ENCODE measurements at places on chromosomes 11 and 22.

GRCh38 chr11:70505761-70506657 is 107.7 kb downstream of the CTTN start:
- DNase-seq = no peak

DNA sequence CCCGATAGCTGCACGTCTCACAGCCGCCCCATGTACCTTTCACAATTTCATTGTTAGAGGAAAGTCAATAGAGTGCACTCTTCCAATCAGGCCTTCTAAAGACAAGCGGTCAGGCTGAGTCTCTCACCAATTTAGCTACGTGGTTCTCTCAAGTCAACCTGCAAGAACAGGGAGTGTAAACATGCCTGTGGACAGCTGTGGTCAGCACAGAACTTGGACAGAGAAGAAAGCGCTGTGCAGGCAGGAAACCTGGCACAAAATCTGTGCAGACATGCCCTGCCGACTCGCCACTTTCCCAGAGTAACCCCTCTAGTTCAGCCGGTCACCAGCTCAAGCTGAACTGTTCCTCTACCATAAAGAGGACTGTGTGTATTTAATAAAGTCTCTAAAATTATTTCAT is 39.5 kb downstream of the CHKA start:
- no peak for DNase-seq

DNA sequence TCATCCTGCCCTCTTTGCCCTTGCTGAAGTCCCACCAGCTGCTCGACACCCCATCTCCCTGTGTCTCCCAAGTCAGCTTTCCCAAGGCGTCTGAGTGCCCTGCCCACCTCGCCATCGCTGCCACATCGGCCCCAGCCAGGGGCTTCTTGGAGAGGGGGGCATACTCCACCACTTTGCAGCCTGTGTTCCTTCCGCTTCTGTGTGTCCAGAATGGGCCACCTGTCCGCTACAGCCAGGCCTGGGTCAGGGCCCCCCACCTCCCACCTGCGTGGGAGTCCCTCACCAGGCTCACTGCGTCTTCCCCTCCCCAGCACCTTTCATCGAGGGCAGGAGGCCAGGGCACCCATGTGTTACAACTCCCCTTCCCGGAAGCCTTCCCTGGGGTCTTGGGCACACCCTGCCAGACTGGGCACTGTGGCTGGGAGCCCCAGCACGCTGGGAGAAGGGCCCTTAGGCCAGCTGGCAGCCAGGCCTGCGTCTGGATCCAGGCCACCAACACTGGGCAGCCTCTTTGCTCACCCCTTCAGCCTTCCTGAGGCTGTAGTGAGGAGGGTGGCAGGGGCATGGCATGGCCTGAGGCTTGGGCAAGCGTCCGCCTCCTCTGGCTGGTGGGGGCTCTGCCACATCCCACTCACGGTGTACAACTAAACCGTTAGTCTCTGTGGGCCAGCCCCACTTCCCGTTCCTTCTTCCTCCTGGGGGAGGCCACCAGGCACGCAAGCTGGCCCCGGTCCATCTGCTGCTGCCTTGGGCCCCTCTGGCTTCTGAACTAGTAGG is 13.4 kb downstream of the CPT1A start:
- no peak for DNase-seq

- DNase-seq = no peak
Observed at GRCh38 chr11:61930933-61931332, 13.6 kb upstream of the RAB3IL1 start.

- no peak for DNase-seq
Observed at GRCh38 chr11:65787649-65788622, 1.1 kb downstream of the OVOL1 start.

DNA sequence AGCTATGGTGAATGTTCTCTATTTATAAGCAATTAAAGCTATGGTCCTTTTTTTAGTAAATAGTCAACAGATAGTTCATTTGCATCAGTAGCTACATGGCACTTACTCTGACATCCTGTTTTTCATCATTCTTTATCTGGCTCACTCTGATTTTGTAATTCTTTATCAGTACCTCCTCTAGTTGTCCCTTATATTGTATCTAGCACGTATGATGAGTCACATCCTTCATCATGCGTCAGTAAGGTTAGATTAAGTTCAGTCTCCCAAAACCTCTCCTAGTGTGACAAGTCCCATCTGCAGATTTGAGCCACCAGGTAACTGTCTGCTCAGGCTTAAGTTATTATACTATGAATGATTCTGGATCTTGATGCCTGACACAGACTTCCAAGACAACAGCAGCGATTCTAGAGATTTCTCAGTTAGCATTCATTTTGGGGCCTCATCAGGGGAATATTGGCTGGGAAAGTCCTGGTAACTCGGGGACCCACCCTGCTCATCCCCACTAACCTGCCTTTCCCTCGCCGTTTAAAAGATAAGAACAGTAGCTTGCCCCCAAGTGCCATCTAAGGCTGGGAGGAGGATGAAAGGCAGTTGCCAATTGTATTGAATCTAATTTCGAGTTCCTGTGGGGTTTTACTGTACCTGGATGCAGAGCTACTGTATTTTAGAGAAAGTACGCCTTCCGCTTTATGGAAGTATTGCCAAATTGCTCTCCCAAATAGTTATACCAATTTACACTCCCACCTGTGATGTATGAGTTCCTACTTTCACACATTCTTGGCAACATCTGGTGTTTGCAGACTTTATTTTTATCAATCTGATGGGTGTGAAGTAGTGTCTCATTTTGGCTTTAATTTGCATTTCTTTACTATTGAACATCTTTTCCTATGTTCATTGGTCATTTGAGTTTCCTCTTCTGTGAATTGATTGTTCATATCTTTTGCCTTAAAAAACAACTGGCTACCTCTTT is 55.9 kb downstream of the ZC3H12C start:
- peak; percentile 82 for DNase-seq

DNA sequence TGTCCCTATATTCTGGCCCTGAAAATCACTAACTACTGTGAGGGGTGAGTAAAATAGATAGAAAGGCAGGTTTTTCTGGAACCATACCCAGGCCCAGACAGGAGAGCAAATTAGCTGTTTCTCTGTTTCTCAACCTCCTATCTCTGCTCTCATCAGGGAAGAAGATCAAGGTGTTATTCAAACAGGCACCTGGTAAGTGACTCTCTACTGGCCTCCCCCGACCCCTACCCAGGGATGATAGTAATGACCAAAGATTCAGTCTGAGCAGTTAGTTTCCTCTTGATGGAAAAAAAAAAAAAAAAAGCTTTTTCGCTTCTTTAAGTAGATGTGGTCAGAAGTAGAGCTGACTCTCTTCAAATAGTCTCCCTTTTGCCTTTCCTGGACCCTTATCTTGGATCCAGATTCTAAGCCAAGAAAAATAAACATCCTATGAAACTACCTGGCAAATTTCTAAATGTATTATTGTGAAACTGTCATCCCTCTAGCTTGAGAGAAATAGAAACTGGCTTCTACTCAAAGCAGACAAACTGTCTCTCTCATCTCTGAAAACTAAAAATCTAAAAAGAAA is 9.9 kb downstream of the LRRC4C start:
- no peak for DNase-seq

DNA sequence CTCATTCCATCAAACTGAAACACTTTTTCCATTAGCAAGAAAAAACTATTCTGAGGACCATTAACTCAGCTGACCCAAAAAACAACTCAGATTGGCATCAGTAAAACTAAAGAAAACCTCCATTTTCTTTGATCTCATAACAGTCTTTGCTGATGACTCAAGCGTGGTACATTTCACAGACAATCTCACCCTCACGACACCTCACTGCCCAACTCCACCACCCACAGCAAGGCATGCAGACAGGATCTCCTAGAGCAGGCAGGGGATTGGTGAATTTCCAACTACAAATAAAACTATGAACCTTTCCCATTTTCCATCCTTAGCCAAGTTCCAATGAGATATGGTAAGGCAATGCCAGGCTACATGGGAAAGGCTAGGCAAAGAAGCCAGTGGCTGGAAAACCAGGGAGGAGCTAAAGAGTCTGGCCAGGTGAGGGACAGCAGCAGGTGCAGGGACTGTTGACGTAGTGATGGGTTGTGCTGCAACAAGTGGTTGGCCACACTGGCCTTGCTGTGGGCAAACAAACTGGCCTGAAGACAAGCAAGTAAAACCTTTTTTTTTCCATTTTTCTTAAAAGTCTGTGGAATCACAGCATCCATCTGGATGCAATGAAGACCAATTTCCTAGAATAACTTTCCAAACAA is 97.2 kb downstream of the SERGEF start:
- no peak for DNase-seq

GRCh38 chr22:45910928-45911467 is 66.0 kb downstream of the WNT7B start:
- no peak for DNase-seq

DNA sequence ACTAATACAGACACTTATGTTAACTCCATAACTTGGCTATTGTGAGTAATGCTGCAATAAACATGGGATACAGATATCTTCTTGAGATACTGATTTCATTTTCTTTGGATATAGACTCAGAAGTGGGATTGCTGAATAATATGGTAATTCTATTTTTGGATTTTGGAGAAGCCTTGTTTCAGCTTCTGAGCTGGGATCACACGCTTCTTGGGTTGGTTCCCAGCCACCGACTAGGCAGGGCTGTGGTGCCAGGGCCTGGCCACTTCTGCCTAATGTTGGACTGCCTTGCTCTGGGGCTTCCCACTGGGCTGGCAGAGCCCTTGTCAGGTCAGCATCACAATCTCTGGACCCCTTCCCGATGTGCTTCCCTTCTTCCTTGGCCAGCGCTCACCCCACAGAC is 14.0 kb upstream of the MCHR1 start:
- peak; percentile 80 for DNase-seq

DNA sequence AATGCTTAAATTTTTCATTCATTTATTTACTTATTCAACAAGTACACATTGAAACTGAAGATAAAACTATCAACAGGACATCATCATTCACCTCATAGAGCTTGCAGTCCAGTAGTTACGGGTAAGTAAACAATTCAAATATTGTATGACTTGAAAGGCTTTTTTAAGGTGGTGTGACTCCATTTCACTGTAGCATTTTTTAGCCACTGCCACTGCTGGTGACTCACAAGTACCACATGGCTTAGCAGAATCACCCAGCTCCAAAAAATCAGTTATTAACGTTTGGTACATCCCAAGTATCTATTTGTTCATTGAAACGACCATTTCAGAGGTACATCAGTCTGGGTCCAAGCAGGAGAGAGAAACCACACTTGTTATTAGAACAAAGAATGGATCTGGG is 427.9 kb upstream of the DDI1 start:
- DNase-seq = peak; percentile 45

GRCh38 chr22:41579297-41579996 is 10.2 kb downstream of the PMM1 start:
- DNase-seq = no peak

GRCh38 chr11:126430581-126431335 is 75.3 kb downstream of the ST3GAL4 start:
- DNase-seq = no peak

GRCh38 chr11:69899957-69900821 is 81.0 kb upstream of the FGF3 start:
- DNase-seq = no peak

DNA sequence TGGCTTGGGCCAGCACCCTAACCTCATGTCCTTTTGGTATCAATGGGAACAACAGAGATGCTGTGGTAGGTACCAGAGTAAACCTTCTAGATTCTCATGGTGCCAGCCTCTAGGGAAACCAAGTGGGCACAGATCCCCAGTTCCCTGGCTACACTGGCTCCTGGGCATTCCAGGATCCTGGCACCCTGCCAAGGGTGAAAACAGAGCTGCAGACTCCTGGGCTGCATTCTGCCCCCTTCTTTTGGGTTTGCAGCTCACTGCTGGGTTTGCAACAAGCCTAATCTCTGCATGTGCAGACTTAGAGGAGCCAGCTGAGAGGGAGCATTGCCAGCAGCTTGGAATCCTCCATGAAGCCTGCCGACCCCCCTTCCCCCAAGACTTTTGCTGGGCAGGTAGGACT is 30.6 kb downstream of the PRDM11 start:
- no peak for DNase-seq

DNA sequence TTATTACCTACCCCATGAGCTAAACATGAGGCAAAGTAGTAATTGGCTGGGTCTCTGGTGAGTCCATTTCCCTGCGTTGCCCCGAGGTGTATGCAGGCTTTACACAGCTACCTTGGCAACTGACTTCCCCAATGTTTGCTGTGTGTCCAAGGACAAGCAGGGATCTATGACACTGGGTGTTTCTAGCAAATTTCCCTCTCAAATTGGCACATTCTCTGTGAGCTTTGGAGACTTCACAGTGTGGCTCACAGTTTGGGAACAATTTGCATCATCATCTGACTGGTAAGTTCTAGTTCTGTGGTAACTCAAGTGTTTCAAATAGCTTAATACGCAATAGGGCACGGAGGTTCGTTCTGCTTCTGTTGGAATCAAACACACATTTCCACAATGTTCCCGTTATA is 12.5 kb downstream of the NNMT start:
- peak; percentile 84 for DNase-seq

GRCh38 chr11:45453721-45454120 is 167.6 kb upstream of the SYT13 start:
- DNase-seq = no peak

DNA sequence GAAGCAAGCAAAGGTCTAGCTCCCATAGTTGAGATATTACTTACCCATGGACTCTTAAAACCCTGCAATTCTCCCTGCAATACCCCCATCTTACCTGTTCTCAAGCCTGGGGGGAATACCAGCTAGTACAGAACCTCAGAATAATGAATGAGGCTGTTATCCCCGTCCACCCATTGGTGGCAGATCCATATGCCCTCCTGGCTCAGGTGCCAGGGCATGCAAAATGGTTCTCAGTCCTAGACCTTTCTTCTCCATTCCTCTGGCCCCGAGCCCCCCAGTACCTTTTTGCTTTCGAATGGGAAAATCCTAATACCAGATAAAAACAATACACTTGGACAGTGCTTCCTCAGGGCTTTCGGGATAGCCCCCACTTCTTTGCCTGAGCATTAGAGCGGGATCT is 86.4 kb downstream of the PIWIL4 start:
- DNase-seq = no peak

Measured in cardiac fibroblast (primary cell).